ENCODE measurements at places on chromosomes 5 and 9.

DNA sequence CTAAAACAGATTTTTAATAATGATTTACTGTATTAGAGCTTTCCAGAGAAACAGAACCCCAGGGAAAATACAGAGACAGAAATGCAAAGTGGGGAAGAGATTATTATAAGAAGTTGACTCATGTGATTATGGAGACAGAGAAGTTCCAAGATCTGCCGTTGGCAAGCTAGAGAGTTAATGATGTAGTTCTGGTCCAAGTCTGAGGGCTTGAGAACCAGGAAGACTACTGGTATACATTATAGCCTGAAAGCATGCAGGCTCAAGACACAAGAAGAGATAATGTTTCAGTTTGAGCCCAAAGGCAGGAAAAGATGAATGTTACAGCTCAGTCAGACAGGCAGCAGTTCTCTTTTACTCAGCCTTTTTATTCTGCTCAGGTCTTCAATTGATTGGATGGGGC, 98.8 kb upstream of the NFIL3 start:
- H3K36me3 ChIP-seq: no peaks in the 10 kb centered on the region
- peaks cover 3% of the 10 kb centered on the region for H3K27me3 ChIP-seq
- H3K4me3 ChIP-seq: no peak overlapping the region
- H3K27ac ChIP-seq: no peak overlapping the region
- no peak for DNase-seq

GRCh38 chr9:96232539-96233241, 69.3 kb downstream of the HSD17B3 start:
- H3K27me3 ChIP-seq: peaks cover 5% of the 10 kb centered on the region
- no peak overlapping the region for H3K4me3 ChIP-seq
- no peak for DNase-seq
- no peak overlapping the region for H3K27ac ChIP-seq
- H3K36me3 ChIP-seq: no peaks in the 10 kb centered on the region

GRCh38 chr9:68640421-68641089, 64.5 kb upstream of the PIP5K1B start:
- no peak for DNase-seq
- no peaks in the 10 kb centered on the region for H3K4me1 ChIP-seq
- no peak overlapping the region for H3K27ac ChIP-seq
- H3K36me3 ChIP-seq: no peaks in the 10 kb centered on the region

DNA sequence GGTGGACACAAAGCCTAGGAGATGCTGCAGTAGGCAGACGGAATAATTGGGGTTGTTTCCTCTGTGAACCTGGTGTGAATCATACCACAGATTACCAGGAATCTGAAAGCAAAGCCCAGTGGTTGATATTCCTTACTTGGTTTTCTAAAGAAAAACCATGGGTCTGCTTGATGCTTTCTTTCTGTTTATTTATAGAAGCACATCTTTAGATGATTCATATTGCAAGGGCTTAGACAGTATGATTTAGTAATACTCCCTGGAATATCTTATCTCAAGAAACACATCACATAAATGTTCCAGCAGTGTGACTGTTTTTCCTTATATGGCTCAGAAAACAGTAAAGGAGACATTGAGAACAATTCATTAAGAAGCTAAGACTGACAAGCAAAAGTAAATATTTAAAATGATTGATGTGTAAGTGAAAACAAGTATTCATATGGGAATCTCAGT, 623.3 kb downstream of the RAB3C start:
- H3K27ac ChIP-seq: no peak overlapping the region
- no peaks in the 10 kb centered on the region for H3K27me3 ChIP-seq
- no peak overlapping the region for H3K4me3 ChIP-seq
- H3K4me1 ChIP-seq: no peaks in the 10 kb centered on the region
- DNase-seq: no peak

- H3K27ac ChIP-seq: no peak overlapping the region
- no peaks in the 10 kb centered on the region for H3K27me3 ChIP-seq
- H3K4me3 ChIP-seq: no peak overlapping the region
- DNase-seq: no peak
These were observed 13.9 kb downstream of the PCDH12 start for GRCh38 chr5:141944076-141944475.

- H3K4me1 ChIP-seq: no peaks in the 10 kb centered on the region
- H3K4me3 ChIP-seq: no peak overlapping the region
- H3K36me3 ChIP-seq: peaks cover 32% of the 10 kb centered on the region
- H3K27me3 ChIP-seq: no peaks in the 10 kb centered on the region
- DNase-seq: no peak
These were observed 47.5 kb downstream of the STX17 start for GRCh38 chr9:99953861-99954507.

GRCh38 chr5:101915554-101915953, 380.5 kb downstream of the SLCO4C1 start:
- H3K27ac ChIP-seq: no peak overlapping the region
- H3K4me3 ChIP-seq: no peak overlapping the region
- no peaks in the 10 kb centered on the region for H3K36me3 ChIP-seq
- no peaks in the 10 kb centered on the region for H3K4me1 ChIP-seq

GRCh38 chr9:135410831-135411473, 68.6 kb upstream of the PPP1R26 start:
- H3K27ac ChIP-seq: no peak overlapping the region
- no peaks in the 10 kb centered on the region for H3K36me3 ChIP-seq
